Central memory CD4-positive, alpha-beta T cell (primary cell): ENCODE measurements at places on chromosomes 5 and 9.
A peak's percentile ranks its signal among the peaks of the same experiment; 100 is the strongest.

DNA sequence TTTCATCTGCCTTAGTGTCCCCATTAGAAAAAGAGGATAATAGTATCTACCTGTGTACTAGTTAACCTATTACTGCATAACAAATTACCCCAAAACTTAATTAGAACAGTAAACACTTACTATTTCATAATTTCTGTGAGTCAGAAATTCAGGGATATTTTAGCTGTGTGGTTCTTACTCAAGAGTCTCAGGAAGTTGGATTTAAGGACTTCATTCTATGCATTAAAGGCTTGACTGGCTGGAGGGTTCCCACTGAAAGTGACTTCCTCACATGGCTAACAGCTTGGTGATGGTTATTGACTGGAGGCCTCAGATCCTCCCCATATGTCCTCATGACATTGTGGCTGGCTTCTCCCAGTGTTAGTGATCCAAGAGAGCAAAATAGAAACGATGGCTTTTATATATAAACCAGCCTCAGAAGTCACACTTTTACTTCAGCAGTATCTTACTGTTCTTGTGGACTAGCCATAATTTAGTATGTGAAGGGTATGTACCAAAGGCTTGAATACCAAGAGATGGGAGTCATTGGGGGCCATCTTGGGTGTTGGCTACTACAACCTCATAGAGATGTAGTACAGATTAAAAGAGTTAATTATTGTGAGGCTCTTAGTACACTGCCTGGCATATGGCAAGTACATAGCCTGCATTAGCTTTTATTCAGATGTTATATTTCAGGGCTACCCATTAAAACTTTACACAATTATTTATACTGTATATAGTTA is 9.9 kb downstream of the RAD23B start:
- no peak for DNase-seq

GRCh38 chr5:154365823-154366222 is 80.0 kb upstream of the SAP30L start:
- no peak for DNase-seq

GRCh38 chr5:172280929-172281328 is 2.6 kb downstream of the UBTD2 start:
- no peak for DNase-seq

- DNase-seq = no peak
These were observed 4.9 kb downstream of the EDIL3 start for GRCh38 chr5:84379749-84380148.

- no peak for DNase-seq
These were observed 53.8 kb upstream of the PAPPA start for GRCh38 chr9:116099821-116100220.

DNA sequence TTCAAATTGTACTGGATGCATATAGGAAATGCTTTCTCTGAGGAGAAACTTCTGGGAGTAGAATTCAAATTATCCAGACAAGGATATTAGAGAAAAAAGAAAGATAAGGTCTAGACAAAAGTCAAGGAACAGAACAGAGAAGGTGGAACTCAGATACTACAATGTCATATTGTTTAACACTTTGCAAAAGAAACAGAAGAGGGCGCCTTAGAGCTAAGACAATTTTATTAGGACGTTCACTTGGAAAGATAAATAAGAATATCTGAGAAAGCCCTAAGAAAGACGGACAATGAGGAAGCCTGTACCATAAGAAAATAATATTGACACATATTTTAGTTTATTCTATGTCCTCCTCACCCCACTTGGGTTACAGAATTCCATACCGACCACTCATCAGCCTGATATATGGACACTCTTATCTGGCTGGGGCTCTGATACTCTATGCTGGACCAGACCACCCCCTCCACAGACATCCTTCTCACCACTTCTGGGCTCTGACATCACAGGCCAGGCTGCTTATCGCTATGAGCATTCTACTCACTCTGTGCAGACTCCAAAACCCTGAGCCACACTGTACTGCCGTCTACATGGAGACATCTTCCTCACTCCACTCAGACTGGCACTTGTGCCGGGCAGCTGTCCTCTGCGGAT is 9.1 kb upstream of the AK3 start:
- DNase-seq = peak; percentile 27

GRCh38 chr5:77709340-77709739 is 66.8 kb downstream of the TBCA start:
- DNase-seq = no peak

DNA sequence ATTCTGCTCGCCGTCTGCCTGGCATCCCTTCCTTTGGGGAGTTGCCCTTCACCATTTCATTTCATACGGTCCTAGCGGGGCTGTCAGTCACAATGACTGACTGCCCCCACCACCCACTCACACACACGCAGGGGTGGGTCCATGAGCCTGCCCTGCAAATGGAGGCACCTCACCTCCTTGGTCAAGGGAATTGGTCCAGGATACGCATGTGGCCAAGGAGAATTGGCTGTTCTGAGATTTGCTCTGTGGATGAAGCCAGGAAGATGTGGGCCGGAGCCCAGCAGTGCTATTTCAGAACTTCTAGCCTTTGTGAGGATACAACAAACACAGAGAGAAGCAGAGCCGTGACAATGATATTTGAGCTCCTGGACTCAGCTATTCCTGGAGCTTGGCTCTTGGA is 17.0 kb downstream of the C1QTNF2 start:
- no peak for DNase-seq

DNA sequence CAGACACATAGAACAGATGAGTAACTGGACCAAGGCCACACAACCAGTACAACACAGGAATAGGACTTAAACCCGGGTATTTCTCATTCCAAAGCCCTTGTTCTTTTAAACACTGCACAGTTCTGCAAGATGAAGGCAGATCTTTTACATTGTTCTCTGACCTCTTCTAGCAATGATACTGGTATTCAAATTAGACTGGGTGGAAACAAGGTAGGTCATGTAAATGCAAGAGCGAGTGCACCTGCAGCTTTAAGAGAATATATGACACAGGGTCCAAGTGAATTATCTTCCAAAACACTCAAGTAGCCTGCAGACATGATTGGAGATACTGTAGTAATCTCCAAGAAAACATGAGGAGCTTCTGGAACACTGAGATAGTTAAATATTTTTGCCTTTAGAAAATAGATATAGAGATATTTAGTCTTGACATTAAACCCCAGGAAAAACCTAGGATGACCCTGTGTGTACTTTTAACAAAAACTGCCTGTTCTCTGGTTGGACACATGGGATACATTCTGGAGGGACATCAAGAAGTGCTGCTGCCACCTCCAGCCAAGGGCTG is 130.6 kb upstream of the EPB41L4A start:
- no peak for DNase-seq

DNA sequence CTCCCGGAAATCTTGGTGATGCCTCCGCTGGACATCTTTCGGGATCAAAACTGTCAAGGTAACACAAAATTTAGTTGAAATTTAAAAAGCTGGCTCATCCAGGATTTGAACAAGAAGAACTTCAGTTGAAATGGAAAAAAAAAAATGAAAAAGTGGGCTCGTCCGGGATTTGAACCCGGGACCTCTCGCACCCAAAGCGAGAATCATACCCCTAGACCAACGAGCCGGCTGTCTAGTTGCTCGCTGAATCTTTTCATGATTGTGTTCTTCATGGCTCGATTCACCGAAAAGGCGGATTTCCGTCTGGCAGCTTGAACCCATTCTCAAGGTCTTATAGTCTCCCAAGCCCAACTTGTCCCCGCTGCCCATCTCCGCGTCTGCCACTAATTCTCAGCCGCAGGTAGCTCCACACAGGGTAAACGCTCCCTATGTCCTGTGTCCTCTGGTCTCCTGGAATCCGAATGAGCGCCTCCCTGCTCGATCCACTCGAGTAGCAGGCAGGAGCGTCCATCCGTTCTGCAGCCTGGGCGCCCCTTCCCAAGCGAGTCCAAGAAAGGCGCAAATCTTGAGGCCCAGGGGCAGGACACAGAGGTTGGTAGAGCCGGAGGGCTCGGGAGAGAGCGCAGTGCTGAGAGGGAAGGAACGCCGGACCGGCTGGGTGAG is 16.2 kb downstream of the TRIM7 start:
- peak; percentile 81 for DNase-seq

- DNase-seq = no peak
These were observed 6.2 kb upstream of the SAR1B start for GRCh38 chr5:134638760-134639201.

GRCh38 chr5:180704362-180704761 is 35.5 kb downstream of the OR2Y1 start:
- DNase-seq = no peak

DNA sequence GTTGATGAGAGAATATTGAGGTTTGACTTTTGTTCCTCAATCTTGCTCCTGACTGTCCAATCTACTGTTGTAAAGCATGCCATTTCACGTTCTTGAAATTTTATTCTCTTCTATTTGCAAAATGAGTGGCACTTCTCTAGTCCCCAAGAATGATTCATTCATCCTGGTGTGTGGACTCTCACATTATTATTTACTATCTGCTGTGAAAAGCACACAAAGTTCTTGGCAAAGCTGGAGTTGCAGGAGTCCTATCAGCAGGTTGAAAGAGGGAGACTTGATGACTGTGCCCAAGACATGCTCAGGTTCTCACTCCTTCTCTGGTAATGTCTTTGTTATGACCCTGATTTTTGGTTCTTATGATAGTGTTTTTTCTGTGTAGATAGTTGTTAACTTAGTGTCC is 382.6 kb downstream of the DMRTA1 start:
- DNase-seq = no peak

- no peak for DNase-seq
These were observed 2095.5 kb upstream of the C9orf72 start for GRCh38 chr9:29668732-29669131.

DNA sequence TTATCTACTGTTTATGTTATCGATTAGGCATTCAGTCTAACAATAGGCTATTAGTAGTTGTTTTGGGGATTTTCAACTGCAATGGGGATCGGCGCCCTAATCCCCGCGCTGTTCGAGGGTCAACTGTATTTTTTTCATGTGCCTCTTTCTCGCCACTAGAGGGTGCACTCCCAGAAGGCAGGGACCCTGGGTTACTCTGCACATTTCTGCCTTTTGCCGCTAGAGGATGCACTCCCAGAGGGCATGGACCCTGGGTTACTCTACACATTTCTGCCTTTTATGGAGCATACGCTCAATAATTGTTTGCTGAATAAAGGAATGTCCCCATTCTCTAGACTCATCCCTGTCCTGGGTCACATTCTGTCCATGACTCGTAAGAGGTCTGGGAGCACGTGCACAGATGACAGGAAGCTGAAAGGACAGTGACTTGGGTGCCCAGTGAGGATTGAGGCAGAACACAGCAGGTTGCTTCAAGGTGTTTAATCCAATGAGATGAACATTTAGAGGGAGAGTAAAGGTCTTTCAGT is 27.9 kb upstream of the RECK start:
- DNase-seq = peak; percentile 18

DNA sequence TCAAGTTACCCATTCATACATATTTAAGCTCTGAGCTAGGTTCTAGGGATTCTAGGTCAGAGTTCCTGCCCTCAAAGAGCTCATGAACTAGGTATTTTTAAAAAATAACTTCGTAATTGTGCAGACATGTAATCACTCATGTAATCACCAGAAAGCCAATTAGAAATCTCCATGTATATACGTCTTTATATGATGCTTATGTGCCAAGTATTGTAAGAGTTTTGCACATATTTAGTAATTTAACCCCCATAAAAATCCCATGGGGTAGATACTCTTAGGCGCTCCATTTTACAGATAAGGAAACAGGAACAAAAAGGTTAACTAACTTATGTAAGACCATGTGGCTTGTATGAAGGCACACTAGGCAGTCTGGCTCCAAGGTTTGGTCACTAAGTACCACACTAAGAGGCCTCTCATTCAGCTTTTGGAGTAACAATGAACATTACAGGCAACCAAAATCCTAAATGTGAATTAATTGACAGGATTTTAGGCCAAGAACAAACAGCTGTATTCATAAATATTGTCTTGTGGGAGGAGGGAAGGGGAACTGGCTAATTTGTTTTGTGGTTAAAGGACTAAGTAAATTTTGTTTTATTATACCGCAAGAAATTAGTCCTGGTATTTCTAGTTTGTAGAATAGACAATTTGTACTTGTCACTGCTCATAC is 1.7 kb upstream of the OTULINL start:
- no peak for DNase-seq

DNA sequence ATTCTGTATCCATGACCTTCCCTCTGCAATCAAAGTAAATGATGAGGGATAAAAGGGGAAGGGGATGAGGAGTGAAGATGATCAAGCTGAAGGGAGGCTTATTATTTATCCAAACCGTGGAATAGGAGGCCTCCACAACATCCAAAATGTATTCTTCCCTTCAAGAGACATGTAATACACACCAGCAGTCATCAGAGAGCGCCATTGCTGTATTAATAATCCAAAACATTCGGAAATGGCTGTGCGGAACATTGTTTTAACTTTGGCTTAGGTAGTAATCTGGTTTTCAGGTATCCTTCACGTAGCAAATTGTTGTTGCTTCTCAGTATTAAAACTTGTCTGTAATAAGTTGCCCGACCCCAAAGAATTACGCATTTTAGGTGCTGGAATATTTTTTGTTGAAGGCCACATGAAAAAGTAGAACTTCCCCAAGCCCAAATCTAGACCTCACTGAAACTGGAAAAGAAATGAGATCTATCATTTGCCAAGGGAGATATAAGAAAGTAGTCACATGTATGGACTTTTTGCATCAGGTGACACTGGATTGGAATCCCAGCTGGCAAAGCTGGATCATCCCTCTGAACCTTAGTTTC is 2.6 kb upstream of the BOD1 start:
- DNase-seq = peak; percentile 59

- no peak for DNase-seq
These were observed 105.7 kb upstream of the FAM120A start for GRCh38 chr9:93345643-93346230.

- no peak for DNase-seq
These were observed 29.6 kb downstream of the NOTCH1 start for GRCh38 chr9:136516191-136516654.
